ENCODE measurements at places on chromosomes 2 and 18.

GRCh38 chr2:217731805-217732204 is 271.0 kb downstream of the TNS1 start:
- DNase-seq, result no peak

DNA sequence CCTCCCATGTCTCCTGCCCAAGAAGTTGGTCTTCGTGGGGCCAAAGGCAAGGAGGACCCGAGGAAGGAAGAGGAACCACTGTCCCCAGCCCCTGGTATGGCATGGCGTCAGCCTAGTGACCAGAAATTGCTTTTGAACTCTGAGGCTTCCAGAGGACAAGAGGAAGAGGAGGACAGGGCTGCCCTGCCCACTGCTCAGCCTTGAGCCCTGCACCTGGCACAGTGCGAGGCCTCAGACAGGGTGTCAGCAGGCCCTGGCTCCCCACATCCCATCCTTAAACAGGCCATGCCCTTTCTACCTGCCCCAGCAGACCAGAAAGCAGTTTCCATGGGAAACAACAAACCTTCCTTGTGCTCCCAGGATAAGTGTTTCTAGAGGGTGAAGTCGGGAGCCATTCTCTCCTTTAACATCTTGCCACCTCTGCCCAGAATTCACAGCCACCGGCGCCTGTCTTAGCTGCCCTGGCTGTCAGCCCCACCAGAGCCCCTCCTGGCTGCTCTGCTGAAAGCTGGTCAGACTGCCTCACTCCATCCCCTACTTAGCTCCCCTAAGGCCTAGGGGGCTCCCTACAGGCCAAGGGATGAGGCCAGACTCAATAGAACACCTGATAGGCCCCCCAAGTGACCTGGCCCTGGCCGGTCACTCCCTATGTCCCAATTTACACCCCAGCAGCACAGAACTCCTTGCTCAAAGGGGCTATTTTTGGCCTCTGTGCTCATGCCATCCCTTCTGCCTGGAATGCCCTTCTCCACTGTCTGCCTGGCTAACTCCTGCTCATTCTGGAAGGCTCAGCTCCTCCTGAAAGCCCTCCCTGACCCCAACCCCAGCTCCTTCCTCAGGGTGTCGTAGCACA is 20.6 kb downstream of the ATOH8 start:
- no peak for DNase-seq

GRCh38 chr2:229725716-229726574 is 11.6 kb upstream of the DNER start:
- no peak for DNase-seq

GRCh38 chr2:106975641-106976040 is 89.7 kb upstream of the ST6GAL2 start:
- no peak for DNase-seq

- no peak for DNase-seq
Observed at GRCh38 chr2:208012449-208012848, 12.9 kb downstream of the PLEKHM3 start.

- DNase-seq, result no peak
Observed at GRCh38 chr2:24009680-24010476, at the start of gene MFSD2B. MFSD2B (plus strand) TSS chr2:24010085; CDS start chr2:24010097, 12 bp downstream.

- DNase-seq, result no peak
Observed at GRCh38 chr2:190304404-190304803, 15.2 kb downstream of the HIBCH start.

GRCh38 chr2:111142101-111142500 is 21.4 kb downstream of the BCL2L11 start:
- DNase-seq, result no peak

DNA sequence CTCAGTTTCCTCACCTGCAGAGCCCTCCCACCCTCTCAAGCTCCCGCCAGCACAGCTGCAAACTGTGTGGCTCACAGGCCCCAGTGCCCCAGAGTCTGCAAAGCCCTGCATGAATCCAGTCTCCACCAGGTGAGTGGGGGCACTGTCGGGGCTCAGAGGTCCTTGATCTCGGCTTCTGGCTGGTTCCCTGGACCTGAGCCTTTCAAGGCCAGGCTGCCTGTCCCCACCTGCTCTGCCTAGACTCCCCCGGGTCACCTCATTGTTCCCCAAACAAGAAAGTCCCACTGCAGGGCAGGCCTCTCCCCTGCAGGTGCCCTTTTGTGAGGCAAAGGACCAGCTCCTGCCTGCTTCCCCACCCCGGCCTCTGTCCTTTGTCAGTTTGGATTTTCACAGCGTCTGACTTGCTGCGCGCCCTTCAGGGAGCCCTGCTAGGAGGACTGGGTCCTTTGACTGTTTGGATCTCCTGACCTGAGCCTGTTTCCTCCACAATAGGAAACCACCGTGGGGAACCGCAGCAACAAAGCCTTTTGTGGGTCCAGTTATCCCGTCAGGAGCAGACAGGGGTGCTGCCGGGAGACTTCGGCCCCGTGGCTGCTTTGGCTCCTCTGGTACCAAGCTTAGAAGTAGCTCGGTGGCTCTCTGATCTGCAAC is 200.5 kb upstream of the HDAC4 start:
- no peak for DNase-seq

GRCh38 chr2:134493797-134494196 is 225.0 kb downstream of the TMEM163 start:
- DNase-seq, result no peak

- DNase-seq, result no peak
Observed at GRCh38 chr2:195649629-195650190, 7.3 kb upstream of the SLC39A10 start.

- DNase-seq, result no peak
Observed at GRCh38 chr2:219388907-219389156, 1.1 kb upstream of the DNPEP start.

DNA sequence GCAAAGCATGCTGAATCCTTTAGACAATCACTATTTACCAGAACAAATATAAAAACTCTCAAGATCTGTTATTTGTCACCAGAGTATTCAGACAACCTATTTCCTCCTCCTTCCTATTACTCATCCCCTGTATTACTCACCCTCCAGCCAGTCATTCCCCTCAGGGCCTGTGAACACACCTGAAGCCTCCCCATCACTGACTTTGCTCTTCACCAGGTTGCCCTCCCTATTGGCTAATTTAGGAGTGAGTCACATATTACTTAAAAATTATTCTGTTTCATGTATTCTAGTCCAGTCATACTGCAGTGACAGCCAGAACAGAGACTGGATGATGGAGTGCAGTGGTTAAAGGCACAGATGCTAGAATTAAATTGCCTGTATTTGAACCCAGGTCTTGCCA is 3.7 kb upstream of the ATG16L1 start:
- DNase-seq, result no peak

- no peak for DNase-seq
Observed at GRCh38 chr2:128720080-128721022, 401.7 kb upstream of the HS6ST1 start.

- no peak for DNase-seq
Observed at GRCh38 chr2:196607073-196607472, 32.4 kb upstream of the CCDC150 start.

DNA sequence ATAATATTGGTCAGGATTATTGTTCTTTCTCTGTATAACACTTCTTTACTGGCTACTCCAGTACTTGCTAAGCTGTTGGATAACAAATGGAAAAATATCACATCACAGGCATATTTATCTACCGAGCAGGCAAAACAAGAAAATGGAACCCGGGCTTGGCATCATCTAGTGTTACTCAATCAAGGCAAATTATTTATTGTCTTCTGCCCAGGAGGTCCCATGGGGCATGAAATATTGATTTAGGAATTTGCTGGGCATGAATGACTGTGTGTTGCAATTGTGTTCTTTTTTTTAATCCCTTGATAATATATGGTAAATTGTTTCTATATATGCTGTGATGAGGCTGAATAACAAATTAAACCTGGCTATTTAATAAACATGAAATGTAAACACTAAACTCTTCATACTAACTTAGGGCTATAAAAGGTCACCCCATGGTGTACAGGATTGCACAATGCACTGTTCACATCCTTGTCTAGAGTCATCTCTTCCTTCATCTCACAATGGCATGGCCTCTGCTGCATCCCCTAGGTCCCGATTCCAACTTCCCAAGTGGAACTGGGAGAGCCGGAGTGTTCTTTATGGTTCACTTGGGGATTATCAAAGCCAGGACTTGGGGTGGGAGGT is 2.2 kb upstream of the PARD3B start:
- DNase-seq, result no peak

- no peak for DNase-seq
Observed at GRCh38 chr2:201151127-201151981, 31.6 kb upstream of the CASP10 start.

- DNase-seq, result no peak
Observed at GRCh38 chr2:119137502-119137901, 21.0 kb downstream of the C1QL2 start.

- no peak for DNase-seq
Observed at GRCh38 chr2:40178971-40179370, 272.9 kb downstream of the SLC8A1 start.

DNA sequence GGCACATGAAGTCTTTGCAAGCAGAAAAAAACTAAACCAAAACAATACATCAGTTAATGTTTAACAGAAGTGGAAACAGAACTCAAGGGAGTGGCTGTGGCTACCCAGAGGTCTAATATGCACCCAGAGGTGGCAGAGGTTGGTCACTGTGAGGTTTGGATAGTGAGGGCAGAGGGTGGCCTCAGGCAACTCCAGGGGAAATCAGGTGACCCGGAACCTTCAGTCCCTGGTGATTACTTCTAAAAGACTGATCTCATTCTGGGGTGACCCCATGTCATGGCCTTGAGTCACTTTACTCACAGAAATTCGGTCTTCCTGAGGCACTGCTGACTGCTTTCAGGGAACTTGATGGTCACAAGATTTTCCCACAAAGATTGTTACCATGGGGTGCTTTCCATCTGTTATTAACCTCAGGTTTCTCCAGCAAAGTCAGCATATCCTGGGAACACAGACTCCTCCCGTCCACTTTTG is 99.4 kb downstream of the TMEM17 start:
- no peak for DNase-seq

DNA sequence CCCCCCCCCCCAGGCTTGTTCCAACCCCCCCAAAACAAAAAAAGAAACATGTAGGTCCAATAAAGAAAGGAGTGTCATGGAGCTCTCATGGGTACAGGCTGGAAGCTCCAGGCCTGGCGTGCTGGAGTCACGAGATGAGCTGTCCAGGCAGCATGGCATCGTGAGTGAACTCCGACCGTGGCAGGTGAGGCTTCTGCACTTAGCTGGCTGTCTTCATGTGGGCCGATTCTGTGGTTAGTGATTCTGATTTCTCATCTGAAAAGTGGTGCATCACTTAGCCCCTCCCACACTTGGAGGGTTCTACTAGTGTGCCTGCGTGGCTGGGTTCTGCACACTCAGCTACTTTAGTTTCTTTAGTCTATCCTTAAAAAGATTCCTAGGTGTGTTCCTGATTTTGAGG is 126.4 kb upstream of the MGAT5 start:
- DNase-seq, result no peak

DNA sequence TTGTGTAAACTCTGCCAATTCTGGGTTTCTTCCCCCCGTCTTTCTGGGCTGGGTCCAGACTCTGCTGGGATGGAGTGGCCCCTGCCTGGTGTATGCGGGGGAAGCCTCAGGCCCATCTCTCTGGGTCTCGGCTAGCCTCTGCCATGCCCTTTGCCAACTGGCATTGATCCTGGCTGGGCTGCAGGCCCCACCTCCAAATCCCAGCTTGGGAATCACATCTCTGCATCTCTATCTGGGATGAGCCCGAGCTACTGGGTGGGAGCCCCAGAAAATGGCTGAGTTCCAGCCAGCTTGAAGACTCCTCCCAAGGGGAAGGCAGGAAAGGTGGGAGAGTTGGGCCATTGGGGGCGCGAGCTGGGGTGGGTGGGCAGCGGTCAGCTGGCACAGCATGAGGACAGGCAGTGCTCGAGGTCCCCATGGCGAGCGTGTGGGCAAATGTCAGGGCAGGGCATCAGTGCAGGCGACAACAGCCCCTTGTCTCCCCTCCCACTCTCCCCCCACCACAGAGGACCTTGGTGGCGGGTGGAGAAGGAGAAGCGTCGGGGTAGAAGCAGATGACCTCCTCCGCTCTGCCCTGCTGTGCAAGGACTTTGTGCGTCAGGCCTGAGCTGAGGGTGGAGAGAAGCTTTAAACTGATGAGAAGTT is 139.4 kb downstream of the ASB1 start:
- no peak for DNase-seq

- DNase-seq, result no peak
Observed at GRCh38 chr18:37653618-37654017, 88.0 kb upstream of the CELF4 start.

DNA sequence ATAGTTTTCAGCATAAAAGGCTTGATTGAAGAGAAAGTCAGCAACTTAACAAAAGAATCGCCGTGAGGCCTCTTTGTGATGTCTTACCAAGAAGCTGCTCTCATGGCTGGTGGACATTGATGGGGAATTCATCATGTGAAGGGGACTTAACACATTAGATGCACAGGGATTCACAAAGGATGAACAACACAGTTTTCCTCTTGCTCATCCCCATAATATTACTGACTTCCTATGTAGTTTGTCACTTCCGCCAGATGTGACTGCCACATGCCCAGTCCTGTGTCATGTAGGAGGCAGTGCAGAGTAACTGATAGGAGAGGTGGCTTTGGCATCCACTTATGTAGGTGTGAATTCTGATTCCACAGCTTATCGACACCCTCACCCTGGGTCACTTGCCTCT is 232.6 kb upstream of the LYPD1 start:
- no peak for DNase-seq

GRCh38 chr18:13398631-13399030 is 180.1 kb downstream of the LDLRAD4 start:
- no peak for DNase-seq

DNA sequence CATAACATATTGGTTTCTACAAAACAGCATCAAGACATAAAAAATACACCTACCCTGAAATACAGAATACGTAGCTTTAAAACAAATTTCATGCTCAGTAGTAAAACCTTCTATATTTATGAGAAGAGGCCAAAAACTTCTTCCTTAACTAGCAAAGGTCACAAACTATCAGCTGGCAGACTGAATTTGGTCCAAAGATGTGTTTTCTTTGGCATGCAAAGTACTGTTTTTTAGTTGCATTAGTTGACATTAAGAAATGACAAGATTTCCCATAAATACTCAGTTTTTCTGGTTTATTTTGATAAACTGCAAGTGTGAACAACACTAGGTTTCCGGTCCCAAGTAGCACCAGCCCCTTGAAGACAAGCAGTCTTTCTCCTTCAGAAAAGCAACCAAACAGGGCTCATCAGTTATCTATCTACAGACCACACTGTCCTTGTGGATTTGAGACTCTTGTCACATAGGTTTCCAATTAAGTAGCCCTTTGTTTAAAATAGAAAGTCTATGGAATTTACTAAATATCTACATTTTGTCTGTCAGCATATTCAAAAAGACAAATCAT is 35.6 kb downstream of the SLC25A12 start:
- no peak for DNase-seq

Data from stimulated activated CD8-positive, alpha-beta memory T cell treated with anti-CD3 and anti-CD28 coated beads, Interleukin-7, amount 100 ng/mL, for 1 hour (primary cell).